ENCODE measurements at places on chromosomes 5 and 9. TPM values are rescaled to one million over a fixed set of nuclear protein-coding genes. Genes with fewer than 3 reads are reported as not detected.

DNA sequence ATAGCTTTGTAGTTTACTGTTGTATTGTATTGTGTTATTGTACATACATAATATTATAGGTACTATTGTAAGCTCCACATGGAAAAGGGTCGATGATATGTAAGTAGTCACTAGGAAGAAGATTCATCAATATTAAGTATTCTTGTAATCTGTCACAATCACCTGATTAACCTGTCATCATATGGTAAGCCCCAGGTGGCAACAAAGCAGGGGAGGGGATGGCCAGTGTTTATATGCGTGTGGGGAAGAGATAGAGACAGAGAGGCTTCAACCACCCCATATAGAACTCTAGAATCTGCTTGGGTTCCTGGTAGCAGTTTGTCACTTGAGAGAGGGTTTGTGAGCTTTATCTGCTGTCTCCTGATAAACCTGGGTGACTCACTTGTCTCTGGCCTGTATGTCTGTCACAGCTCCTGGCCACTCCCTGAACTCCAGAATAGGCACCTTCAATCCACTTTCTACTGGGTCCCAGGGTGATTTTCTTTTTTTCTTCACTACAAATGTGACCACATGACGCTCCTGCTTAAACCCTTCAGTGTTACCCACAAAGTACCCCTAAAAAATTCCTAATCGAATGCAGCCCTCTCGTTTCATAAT is 48.9 kb upstream of the CPEB4 start:
- DNase-seq, result no peak

DNA sequence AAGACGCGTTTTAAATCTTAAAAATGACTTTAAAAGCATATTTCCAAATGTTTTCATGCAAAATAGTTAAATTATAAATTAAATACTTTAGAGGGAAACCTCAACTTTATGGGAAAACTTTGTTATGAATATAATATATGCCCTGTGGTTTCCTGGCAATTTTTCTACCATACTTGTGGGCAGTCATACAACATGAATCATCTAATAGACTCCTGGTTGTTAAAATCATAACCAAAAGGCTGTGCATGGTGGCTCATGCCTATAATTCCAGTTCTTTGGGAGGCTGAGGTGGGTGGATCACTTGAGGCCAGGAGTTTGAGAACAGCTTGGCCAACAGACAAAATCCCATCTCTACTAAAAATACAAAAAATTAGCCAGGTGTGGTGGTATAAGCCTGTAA is 18.2 kb downstream of the ATP10B start:
- no peak for DNase-seq

DNA sequence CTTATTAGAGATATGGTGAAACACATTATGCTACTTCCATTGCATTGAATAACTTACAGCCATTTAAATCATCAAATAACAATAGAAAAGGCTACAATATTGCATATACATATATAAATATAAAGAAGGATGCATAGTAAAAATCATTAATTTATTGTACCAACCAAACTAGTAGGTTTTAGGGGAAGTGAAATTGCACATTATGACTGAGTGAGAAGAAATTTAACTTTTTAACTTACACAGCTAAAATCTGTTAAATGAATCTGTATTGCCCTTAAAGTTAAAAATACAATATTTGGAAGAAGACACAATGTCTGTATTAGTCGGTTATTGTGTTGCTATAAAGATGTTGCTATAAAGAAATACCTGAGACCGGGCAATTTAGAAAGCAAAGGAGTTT is 2073.7 kb upstream of the ACO1 start:
- DNase-seq, result no peak

GRCh38 chr5:59485629-59486439 is 407.7 kb downstream of the PDE4D start:
- no peak for DNase-seq

GRCh38 chr5:139784488-139784887 is 11.1 kb upstream of the PSD2 start:
- no peak for DNase-seq

- no peak for DNase-seq
Observed at GRCh38 chr5:132256086-132256782, 1.3 kb upstream of the PDLIM4 start.

DNA sequence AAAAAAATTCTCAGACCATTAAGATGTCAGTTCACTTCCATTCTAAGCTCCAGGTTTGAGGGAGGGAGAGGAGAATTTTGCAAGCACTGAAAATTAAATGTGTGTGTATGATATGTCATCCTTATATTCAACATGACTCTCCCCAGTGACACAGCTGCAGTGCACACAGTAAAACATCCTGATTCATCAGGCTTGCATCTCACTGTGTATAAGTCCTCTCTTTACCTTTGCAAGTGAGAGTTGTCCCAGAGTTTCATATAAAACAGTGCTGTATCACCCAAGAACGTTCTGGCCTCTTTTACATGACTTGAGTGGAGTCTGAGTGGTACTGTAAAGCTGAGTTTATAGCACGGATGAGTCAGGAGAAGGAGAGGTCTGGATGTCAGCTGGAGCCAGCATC is 50.0 kb downstream of the DMRT2 start:
- no peak for DNase-seq

GRCh38 chr9:13971415-13971814 is 342.5 kb downstream of the NFIB start:
- no peak for DNase-seq

GRCh38 chr5:66143473-66144073 is 527 bp upstream of the SREK1 start:
- DNase-seq, result no peak

DNA sequence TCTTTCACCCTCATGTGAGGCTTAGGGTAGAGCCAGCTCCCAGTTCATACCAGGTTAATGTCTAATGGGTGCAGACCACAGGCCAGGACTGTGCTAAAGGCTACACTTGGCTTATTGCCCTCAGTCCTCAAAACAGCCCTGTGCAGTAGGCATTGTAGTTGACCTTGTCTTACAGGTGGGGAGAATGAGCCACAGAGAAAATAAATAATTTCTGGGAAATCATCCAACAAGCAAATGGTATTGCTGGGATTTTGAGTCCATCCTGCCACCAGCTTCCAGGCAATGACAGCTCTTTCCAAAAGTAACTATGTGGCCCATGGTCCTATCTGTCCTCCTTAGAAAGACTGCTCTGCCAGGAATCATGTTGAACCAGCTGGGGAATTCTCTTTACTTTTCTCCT is 450.0 kb downstream of the GADD45G start:
- DNase-seq, result no peak

- peak; percentile 55 for DNase-seq
Observed at GRCh38 chr9:110050925-110051355, 157.0 kb downstream of the C9orf152 start.

- DNase-seq, result no peak
Observed at GRCh38 chr9:79007701-79008483, 563.9 kb upstream of the TLE4 start.

- no peak for DNase-seq
Observed at GRCh38 chr9:136726118-136726517, 13.7 kb downstream of the DIPK1B start.

- peak; percentile 24 for DNase-seq
Observed at GRCh38 chr9:34124926-34125325, 1.6 kb downstream of the DCAF12 start.

Gene LMX1B
- not detected for total RNA-seq

Gene SLCO6A1
- not detected for total RNA-seq

Gene PFN3
- not detected for total RNA-seq

Gene ANKDD1B
- total RNA-seq, result 1.1 TPM

Gene PCDHGA1
- 0.53 TPM for total RNA-seq

Gene PTPRD
- total RNA-seq, result not detected

Gene WHRN
- 95.7 TPM for total RNA-seq

Gene PCDHGC4
- 0.42 TPM for total RNA-seq

Gene PITX1
- not detected for total RNA-seq

Gene ASS1
- total RNA-seq, result not detected

Gene ANKRD34B
- not detected for total RNA-seq
